ENCODE measurements at places on chromosomes 2 and 18.

- DNase-seq, result no peak
Observed at GRCh38 chr2:191526536-191526935, 151.4 kb upstream of the NABP1 start.

- no peak for DNase-seq
Observed at GRCh38 chr2:176024083-176024482, 22.0 kb upstream of the LNPK start.

GRCh38 chr18:21853775-21854552 is 113.4 kb downstream of the MIB1 start:
- no peak for DNase-seq

- no peak for DNase-seq
Observed at GRCh38 chr18:32278177-32278799, 88.4 kb downstream of the MEP1B start.

GRCh38 chr2:67777836-67778429 is 284.9 kb downstream of the C1D start:
- no peak for DNase-seq

DNA sequence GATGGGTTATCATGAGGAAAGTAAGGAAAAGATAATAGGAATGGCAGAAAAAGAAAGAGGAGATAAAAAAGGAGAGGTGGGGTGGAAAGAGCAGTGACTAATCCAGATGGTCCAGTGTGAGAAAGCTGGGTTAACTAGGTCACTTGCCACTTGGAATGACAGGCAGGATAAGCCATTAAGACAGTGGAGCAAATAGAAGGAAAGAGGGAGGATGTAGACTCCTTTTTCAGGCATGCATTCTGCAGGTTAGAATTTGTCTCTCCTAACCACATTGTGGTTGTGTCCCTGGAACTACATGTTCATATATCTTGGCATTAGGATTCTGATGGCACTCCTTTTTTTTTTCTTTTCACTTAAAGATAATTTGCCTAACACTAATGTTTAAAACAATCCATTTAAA is 13.4 kb upstream of the NEMP2 start:
- DNase-seq, result no peak

- DNase-seq, result no peak
Observed at GRCh38 chr2:132669908-132670495, at the start of gene LYPD1. LYPD1 (minus strand) TSS chr2:132670205; CDS start chr2:132669932, 273 bp downstream.

- no peak for DNase-seq
Observed at GRCh38 chr18:463827-464541, 36.5 kb downstream of the COLEC12 start.

DNA sequence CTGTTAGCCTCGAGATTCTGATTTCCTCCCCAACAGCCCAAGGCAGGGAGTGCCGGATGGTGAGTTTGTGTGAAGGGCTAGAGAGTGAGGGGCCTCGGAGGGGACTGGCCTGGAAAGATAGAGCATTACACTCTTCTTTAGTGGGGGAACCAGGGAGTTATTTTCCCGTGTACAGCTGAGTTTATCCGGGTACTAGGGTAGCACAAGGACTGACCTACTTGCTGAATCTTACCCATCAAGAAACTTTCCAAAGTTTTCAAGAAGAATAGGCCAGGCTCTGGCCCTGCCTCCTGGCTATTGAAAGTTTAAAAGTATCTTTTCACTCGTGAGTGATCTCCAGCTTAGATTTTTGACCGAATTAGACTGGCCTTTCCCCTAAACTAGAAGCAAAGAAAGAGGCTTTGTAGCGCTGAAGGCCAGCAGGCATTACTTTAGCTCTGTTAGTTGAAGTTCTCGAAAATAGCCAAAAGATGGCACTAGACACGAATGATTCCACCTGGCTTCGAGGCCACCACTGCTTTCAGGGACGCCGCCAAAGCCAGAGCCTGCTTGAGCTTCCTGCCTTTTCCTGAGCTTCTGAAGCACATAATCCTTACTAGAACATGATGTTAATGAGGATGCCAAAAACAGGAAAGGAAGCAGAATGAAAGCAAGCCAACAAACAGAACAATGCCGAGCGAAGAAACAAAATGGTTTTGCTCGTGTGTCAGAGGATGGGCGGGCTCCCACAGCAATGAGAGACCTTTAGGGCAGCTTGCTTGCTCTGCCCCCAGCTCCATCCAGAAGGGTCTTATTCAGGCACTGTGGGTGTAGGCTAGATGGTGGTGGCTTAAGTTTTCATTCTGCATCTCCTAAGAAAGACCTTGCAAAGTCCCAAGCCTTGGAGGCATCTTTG is 55.8 kb downstream of the TSN start:
- no peak for DNase-seq
